Body of pancreas (tissue), 4 donors: ENCODE measurements at places on chromosomes 4 and X. TPM values are rescaled to one million over a fixed set of nuclear protein-coding genes. Genes with fewer than 3 reads are reported as not detected.
A peak's percentile ranks its signal among the peaks of the same experiment; 100 is the strongest.

The SHROOM3 gene
- 56.7 TPM for total RNA-seq

The PYURF gene
- total RNA-seq = 79.4 TPM

The AFM gene
- 0.33 TPM for total RNA-seq

The SLITRK2 gene
- total RNA-seq = 1.6 TPM

The HDX gene
- total RNA-seq = 1.6 TPM

The UTP3 gene
- 12.5 TPM for total RNA-seq

DNA sequence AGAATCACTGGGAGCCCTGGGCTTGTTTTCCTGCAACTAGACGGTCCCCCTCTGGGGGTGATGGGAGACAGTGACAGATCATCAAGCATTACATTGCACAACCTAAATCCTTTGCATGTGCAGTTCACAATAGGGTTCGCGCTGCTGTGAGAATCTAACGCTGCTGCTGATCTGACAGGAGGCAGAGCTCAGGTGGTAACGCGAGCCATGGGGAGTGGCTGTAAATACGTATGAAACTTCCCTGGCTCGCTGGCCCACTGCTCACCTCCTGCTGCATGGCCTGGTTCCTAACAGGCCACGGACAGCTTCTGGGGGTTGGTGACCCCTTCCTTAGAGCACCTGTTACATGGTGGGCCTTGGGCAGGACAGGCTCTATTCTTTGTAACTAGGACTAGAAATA, 10.4 kb downstream of the PAQR3 start:
- H3K36me3 ChIP-seq = no peaks in the 10 kb centered on the region
- no peak overlapping the region for H3K4me3 ChIP-seq
- no peak overlapping the region for H3K27ac ChIP-seq

DNA sequence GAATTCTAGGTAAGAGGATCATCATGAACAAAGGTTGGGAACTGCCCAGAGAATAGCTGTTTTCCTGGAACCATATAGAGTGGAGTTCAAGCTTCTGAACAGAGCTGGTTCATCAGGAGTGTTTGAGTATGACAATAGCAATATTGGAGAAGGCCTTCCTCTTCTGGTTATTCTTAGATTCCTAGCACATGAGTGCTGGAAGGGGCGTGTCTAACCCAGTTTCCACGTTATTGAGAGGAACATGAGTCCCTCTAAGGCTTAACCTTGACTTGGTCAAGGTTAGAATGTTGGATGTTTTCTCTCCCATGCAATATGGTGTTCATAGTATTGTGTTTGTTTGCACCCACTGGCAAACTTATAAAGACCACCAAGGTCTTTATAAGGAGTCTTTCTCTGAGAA, 101.3 kb downstream of the TSPAN7 start:
- H3K27me3 ChIP-seq = no peaks in the 10 kb centered on the region
- no peak overlapping the region for H3K27ac ChIP-seq
- H3K36me3 ChIP-seq = no peaks in the 10 kb centered on the region
- DNase-seq = no peak
- no peak overlapping the region for H3K4me3 ChIP-seq

DNA sequence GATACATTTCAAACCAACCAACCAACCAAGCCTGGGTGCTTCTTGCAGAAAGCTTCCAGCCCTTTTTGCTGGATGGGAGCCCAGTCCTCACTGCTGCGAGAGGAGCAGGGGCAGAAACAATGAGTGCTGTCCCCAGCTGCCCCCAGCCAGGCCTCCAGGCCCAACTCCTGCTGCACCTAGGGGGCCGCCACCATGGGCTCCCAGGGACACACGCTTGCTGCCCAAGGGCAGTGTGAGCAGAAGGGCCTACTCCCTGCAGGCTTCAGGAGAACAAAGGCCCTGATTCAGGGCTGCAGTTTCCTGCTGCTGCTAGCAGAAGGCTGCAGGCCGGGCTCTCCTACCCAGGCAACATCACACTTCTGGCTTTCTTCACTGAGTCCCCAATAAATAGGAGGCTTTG, 37.7 kb upstream of the ENPP6 start:
- H3K4me1 ChIP-seq = no peaks in the 10 kb centered on the region
- no peak overlapping the region for H3K27ac ChIP-seq
- H3K4me3 ChIP-seq = no peak overlapping the region
- no peak for DNase-seq
- H3K27me3 ChIP-seq = no peaks in the 10 kb centered on the region

DNA sequence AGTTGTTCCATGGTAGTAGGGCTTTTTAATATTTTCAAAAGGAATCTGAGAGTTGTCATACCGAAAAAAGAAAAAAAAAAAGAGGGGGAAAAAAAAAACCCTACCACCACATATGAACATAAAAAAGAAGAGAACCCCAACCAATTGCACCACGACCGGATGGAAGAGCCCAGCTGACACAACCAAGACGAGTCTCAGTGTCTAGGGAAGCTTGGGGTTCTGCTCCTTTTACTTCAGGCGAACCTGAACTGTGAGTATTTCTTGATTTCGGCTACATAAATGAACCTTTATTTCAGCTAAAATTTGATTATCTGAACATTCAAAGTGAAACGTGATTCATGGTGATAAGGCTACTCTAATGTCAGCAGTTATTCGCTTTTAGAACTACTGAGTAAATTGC, at the start of gene GPR34:
Gene GPR34 (plus strand): TSS at position 139 of the 400 bp plus-strand sequence. CDS start 6,661 bp downstream, outside the sequence.
- no peaks in the 10 kb centered on the region for H3K36me3 ChIP-seq
- no peak within 1 kb of the TSS for H3K27ac ChIP-seq
- peaks cover 7% of the 10 kb centered on the region for H3K4me1 ChIP-seq
- H3K4me3 ChIP-seq = no peak within 1 kb of the TSS
- DNase-seq = no peak

DNA sequence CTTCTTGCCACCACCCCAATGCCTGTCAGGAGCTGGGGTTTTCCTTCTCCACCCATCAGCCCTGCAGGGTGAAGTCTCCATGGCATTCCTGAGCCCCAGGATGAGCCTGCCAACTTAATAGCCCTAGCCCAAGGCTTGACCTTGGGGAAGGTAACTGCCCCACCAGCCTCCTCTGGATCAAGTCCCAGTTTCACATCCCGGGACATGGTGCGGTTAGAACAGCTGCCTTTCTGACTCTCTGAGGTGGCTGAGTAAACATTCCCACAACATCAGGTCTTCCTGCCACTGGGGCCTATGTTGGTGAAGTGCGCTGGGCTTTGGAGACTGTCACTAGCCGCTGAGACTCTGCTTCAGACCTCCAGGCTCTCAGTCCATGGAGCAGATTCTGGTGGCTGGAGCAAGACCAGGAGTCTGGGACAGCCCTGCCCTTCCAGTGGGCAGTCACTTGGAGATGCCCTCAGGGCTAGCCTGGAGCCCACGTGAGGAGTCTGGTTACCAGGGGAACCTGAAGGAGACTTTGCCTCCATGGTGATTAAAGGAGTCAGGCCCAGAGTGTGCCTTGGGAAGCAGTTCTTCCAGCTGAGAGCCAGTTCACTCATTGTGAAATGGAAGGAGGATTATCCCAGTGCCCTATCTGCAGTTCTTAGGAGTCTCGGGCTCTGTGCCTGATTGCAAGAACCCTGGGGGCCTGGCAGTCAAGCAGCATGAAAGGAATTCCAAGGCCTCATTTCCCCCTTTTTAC, 56.8 kb downstream of the SMIM20 start:
- H3K4me3 ChIP-seq = no peak overlapping the region
- peak overlapping the region; percentile 54 for H3K27ac ChIP-seq
- peaks cover 14% of the 10 kb centered on the region for H3K4me1 ChIP-seq
- no peaks in the 10 kb centered on the region for H3K36me3 ChIP-seq

GRCh38 chr4:65023081-65023480, 613.8 kb upstream of the TECRL start:
- H3K4me3 ChIP-seq = no peak overlapping the region
- DNase-seq = no peak
- no peaks in the 10 kb centered on the region for H3K4me1 ChIP-seq
- H3K36me3 ChIP-seq = no peaks in the 10 kb centered on the region

GRCh38 chrX:123859846-123860838, at the start of gene XIAP:
Gene XIAP, plus strand, starts transcription at chrX:123860053. Its CDS starts 25,610 bp downstream, at chrX:123885663.
- no peaks in the 10 kb centered on the region for H3K27me3 ChIP-seq
- peak within 1 kb of the TSS; percentile 96 for H3K27ac ChIP-seq
- H3K4me3 ChIP-seq = peak within 1 kb of the TSS; percentile 41
- H3K4me1 ChIP-seq = peaks cover 7% of the 10 kb centered on the region
- peak; percentile 88 for DNase-seq
- no peaks in the 10 kb centered on the region for H3K36me3 ChIP-seq

DNA sequence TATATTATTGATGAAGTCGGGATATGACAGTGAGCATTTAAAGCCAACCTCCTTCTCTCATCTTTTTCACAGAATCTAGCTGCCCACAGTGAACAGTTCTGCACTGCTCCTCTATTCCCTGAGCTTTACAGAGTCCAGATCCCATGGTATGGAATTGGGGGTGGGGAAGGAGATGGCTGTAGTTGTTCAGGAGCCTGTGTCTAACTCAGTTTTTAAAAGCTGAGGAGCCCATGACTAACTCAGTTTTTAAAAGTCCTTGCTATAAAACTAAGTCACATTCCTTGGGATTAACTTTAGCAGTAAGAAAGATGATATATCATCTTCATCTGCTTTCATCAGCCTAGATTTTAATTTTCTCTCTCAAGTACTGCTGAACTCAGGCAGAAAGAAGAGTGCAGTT, 96.4 kb upstream of the STIM2 start:
- no peaks in the 10 kb centered on the region for H3K36me3 ChIP-seq
- no peak overlapping the region for H3K27ac ChIP-seq
- no peak overlapping the region for H3K4me3 ChIP-seq
- DNase-seq = no peak
- H3K4me1 ChIP-seq = no peaks in the 10 kb centered on the region

DNA sequence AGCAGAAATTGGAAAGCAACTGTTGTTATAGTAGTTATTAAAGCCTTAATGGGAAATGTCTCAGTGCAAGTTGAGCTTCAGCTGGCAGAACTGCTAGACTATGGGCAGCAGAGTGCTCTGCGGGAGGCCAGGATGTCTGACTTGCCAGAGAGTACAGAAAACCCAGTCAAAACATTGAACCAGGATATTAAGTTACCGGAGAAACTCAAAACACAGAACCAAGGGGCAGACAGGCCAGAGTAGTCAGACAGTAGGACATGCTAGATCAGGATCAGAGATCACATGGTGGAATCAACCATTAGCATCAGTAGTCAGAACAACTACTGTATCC, 72.9 kb upstream of the TNIP3 start:
- H3K36me3 ChIP-seq = no peaks in the 10 kb centered on the region
- DNase-seq = no peak

GRCh38 chr4:78222575-78223186, 165.6 kb downstream of the FRAS1 start:
- H3K27ac ChIP-seq = no peak overlapping the region
- no peaks in the 10 kb centered on the region for H3K27me3 ChIP-seq
- H3K4me1 ChIP-seq = no peaks in the 10 kb centered on the region

GRCh38 chr4:6574747-6575502, at the start of gene MAN2B2:
Gene MAN2B2, plus strand, starts transcription at chr4:6575189. Its CDS starts 22 bp downstream, at chr4:6575211.
- peak within 1 kb of the TSS; percentile 83 for H3K4me3 ChIP-seq
- peak within 1 kb of the TSS; percentile 65 for H3K27ac ChIP-seq
- peak; percentile 94 for DNase-seq
- H3K27me3 ChIP-seq = no peaks in the 10 kb centered on the region
- H3K36me3 ChIP-seq = peaks cover 11% of the 10 kb centered on the region
- H3K4me1 ChIP-seq = peaks cover 24% of the 10 kb centered on the region

DNA sequence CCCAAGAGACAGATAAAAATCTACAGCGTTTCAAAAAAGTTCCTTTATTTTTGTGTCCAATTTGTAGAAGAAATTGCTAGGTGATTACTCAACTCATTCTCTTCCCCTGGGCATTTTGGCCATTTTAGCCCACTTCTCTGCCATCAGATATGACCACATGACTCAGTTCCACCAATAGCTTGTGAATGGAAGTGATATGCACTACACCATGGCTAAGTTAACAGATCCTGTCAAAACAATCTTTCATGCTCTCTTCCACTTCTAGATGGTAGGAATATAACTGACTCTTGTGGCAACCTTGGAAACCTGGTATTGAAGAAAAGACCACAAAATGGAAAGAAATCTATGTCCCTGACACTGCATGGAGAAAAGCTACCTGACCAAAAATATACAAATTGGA, 26.2 kb upstream of the FREM3 start:
- H3K4me1 ChIP-seq = no peaks in the 10 kb centered on the region
- H3K4me3 ChIP-seq = no peak overlapping the region
- no peak overlapping the region for H3K27ac ChIP-seq
- no peak for DNase-seq

DNA sequence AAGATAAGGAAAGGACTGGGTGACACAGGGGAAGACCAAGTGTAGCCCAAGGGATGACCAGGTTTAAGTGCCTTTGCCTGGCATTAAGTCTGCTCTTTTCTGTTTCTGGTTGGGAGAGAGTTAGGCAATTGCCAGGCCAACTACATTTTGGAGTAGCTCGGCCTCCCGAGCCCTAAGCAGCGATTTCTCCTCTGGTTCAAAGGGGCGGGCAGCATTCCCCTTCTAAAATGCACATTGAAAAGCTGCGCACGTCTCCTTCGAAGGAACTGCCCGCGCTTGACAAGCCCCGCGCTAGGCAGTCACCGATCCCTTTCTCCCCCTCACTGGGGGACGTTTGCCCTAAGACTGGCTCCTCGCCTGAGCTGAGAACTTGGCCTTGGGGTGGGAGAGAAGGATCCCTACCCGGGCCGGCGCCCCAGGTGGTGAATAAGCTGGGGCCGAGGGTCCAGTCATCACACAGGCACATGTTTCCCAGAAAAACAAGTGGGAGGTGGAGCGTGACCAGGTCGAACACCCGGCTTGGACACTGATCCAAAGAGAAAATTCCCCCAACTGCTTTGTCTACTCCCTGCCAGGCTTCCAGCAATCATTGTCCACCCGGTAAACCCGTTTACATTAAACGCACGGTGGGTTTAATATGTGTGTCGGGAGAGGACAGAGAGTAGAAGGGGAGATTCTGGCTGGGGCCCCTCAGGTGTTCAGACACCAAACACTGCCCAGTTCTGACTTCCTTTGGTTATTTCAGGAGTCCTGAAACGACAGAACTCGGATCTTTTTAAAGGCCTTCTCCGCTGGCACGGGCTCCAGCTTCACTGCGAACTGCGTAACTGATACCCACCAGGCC, 4.0 kb downstream of the ARX start:
- no peak overlapping the region for H3K4me3 ChIP-seq
- H3K4me1 ChIP-seq = peaks cover 17% of the 10 kb centered on the region
- peaks cover 4% of the 10 kb centered on the region for H3K27me3 ChIP-seq

DNA sequence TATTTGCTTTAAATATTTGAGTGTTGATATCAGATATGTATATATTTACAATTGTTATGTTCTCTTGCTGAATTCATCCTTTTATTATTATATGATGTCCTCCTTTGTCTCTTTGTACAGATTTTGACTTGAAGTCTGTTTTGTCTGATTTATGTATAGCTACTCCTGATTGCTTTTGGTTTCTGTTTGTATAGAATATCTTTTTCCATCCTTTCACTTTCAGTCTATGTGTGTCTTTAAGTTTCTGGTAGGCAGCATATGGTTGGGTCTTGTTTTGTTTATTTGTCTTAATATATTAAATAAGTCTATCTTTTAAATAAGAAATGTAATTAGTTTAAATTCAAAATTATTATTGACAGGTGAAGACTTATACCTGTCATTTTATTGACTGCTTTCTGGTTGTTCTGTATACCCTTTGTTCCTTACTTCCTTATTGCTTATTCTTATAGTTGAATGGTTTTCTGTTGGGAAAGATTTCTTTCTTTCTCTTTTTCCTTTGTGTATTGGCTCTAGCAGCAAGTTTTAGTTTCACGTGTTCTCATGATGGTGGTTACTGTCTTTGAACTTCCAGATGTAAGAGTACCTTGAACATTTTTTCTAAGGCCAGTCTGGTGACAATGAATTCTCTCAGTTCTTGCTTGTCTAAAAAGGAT, 31.1 kb downstream of the RAB28 start:
- no peaks in the 10 kb centered on the region for H3K27me3 ChIP-seq
- no peak for DNase-seq
- H3K4me1 ChIP-seq = no peaks in the 10 kb centered on the region
- H3K4me3 ChIP-seq = no peak overlapping the region

- H3K4me3 ChIP-seq = no peak overlapping the region
- no peaks in the 10 kb centered on the region for H3K36me3 ChIP-seq
- no peak overlapping the region for H3K27ac ChIP-seq
Observed at GRCh38 chrX:121579016-121579760, 531.8 kb downstream of the GLUD2 start.
